ENCODE measurements at places on chromosomes 12 and 14.

- no peak for DNase-seq
Observed at GRCh38 chr12:118034429-118035189, 18.1 kb downstream of the RFC5 start.

- no peak for DNase-seq
Observed at GRCh38 chr14:60974090-60974651, 6.7 kb downstream of the TRMT5 start.

DNA sequence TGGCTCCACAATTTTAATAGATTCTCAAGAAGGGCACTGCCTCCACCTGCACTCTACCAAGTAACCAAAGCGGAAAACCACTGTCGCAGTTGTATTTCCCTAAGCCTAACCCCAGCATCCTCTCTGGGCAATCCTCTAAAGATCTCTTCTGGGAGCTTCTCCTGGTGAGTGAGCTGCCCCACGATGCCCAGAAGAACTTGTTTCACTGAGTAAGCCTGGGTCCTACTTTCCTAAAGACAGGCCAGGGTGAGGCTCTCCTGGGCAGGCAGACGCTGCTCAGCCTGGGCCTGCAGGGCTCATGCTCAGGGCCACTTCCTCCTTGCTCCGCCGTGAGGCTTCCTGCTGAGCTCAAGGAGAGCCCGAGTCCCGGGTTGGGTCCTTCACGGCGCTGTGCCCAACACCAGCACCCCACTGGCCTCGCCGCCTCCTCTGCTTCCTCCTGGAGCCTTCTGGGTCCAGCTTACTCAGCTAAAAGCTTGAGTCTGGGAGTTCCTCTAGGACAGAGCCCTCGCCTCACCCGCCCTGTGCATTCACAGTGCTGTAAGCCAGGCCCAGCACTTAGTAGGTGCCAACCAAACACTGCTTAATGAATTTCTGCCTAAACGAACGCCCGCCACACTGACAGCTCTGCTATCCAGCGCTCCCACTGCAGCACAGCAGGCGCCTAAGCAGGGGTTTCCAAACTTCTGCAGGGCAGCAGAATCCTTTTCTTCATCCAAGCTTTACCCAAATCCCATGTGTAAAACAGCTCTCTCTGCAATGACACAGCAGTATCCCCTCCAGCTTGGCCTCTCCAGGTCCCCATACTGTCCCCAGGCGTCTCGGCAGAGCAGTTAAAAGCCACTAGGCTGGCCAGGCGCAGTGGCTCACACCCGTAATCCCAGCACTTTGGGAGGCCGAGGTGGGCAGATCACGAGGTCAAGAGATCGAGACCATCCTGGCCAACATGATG is 5.7 kb downstream of the RAB35 start:
- no peak for DNase-seq

- no peak for DNase-seq
Observed at GRCh38 chr14:84894254-84894653, 635.7 kb upstream of the FLRT2 start.

DNA sequence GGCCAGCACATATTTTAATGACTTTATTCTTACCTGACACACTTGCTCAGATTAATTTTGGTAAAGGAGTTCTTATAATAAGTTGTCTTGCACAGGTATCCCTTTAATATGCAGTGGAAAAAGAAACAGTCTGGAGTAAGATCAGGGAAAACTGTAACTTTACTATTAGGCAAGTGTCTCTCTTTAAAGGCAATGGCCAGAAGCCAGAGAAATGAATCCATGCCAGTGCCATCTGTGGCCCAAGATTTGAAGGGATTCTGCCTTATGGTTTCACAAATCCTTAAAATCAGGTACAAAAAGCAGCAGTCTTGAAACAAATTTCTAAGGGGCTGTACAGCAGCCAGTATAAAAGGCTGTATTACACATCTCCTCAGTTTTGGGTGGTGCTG is 22.4 kb downstream of the NFYB start:
- DNase-seq = no peak

GRCh38 chr12:65640489-65640901 is 183.8 kb upstream of the HMGA2 start:
- DNase-seq = no peak

- DNase-seq = no peak
Observed at GRCh38 chr12:64995816-64996215, 125.3 kb downstream of the WIF1 start.

DNA sequence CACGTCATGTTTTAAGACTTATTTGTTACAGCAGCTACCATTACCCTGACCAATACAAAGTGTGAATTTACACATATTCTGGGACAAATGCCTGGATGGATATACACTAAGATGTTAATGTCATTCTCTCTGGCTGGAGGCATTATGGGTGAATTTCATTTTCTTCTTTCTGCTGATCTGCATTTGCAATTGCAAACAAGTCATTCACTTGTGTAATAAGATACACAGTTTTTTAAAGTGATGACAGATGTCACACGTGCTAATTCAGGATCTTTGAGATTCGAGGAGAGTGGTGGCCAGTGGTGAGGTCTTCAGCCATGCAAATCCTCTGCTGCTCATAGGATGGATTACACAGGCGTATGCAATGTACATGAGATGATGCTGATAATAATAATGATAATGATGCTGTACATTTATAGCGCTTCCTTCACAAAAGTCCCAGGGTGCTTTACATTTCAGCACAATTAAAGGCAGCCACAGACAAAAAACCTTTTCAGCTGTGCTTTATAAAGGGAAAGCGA is 155.9 kb upstream of the NOS1 start:
- no peak for DNase-seq

- DNase-seq = no peak
Observed at GRCh38 chr12:103399986-103400385, 95.8 kb downstream of the C12orf42 start.

DNA sequence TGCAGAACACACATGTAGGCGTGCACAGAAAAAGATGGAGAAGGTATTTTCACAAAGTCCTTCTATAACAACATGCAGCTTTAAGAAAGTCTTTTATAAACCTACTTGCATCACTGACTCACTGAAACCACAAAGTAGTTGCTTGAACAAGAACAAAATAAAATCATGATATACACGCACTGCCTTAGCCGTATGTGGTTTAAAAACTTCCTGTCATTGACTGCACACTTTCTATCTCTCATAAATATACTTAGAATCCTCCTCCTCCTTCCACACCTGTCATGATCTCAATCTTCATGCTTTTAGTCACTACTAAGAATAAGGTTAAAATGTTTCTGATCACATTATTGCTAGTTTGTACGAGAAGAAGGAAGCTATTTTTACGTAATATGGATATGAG is 31.8 kb upstream of the RAD51AP1 start:
- DNase-seq = no peak

- DNase-seq = no peak
Observed at GRCh38 chr12:93288626-93289025, 89.1 kb upstream of the NUDT4 start.

DNA sequence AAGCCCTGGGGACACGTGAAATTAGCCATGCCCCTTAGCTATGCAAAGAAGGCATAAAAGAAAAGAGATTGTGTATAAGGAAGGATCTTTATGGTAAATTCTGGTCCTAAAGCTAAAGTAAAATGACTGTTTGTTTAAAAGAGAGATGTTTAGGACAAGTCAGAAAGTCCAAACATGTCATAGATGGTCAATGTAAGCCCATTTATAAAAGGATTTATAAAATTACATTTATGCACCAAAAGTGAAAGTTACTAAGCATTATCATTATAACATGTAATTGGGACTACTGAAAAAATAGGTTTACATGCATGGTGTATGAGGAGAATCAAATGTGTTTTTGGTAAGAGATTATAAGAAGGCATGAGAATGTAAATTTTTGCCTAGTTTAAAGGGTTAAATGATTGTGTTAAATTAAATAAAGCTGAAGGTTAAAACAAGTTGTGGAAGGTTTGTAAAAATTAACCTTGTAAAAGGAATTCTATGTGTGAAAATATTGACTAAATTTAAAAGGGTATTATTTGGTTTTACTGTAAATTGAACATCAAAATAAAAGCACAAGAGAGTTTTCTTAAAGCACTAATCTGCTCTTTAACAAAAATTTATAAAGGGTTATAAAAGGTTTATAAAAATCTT is 50.4 kb upstream of the TSPAN8 start:
- DNase-seq = no peak

- DNase-seq = no peak
Observed at GRCh38 chr14:69982886-69983285, 103.7 kb downstream of the SMOC1 start.

DNA sequence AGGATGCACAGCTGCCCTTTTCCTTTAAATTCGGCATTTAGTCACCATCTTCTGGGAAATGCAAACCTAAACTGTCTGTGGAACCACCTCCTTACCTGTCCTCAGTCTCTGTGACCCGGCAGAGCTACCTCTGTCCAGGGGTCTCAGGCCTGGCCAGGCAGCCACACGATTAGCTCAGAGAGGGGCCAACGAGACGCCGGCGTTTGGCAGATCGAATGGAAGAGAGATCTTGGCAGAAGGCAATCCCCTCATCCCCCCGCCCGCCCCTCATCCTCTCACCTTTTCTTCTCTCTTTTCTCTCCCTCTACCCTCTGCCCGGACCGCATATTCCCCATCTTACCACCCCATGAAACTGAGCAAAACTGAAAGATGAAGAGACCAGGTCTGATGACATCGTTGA is 101.0 kb downstream of the PIWIL1 start:
- no peak for DNase-seq

DNA sequence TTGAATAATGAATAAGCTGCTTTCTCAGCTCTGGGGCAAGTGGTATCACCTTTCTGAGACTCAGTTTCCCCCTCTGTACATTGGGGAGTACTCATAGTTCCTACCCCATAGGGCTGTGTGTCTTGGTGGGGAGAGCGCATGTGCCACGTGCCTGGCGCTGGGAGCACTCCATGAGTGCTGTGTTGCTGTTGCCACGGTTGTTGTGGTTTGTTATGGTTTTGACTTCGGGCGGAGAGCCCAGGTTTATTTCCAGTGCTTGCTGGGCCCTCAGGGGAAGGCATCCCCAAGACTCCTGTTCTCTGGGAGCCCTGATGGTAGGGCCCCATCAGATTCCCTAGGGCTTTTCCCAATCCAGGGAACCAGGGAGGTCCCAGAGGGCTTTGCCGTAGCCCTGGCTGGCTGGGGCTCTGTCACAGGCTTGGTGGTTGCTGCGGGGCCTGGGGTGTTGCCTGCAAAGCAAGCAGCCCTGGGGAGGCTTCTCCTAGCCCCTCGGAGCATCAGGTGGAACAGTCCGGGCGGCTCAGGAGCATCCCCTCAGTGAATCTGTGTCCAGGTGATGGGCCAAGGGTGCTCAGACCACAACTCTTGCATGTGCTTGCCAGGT is 18.6 kb downstream of the SH2B3 start:
- no peak for DNase-seq

GRCh38 chr12:87925021-87925420 is 104.2 kb downstream of the C12orf50 start:
- no peak for DNase-seq

GRCh38 chr12:108129017-108129812 is at the start of gene WSCD2:
Gene WSCD2, plus strand, starts transcription at chr12:108129288. Its CDS starts 66,545 bp downstream, at chr12:108195833.
- no peak for DNase-seq

DNA sequence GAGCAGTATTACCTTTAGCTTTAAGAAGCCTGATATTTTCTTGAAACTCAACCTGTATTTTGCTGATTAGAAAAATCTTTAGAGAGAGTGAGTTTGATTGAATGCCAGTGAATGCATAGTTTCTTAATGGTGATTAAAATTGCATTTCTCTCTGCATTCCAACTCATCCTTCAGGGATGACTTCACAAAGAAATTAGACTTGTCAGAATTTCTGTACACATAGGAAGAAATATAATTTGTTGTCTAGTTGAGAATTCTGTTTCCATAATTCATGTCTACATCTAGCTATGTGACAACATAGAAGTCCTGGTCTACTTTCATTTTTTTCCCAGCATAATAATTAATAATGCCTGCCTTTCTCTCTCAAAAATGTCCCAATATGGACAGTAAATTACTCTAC is 136.6 kb downstream of the OTOGL start:
- no peak for DNase-seq

GRCh38 chr12:116590561-116590960 is 31.4 kb downstream of the MAP1LC3B2 start:
- DNase-seq = no peak

Measured in cerebellar nuclear complex (tissue), 1 donor.